Activated CD4-positive, alpha-beta T cell treated with anti-CD3 and anti-CD28 coated beads, Interleukin-2, amount 50 U/mL, for 4 hours (primary cell): ENCODE measurements at places on chromosomes 3 and 15.

DNA sequence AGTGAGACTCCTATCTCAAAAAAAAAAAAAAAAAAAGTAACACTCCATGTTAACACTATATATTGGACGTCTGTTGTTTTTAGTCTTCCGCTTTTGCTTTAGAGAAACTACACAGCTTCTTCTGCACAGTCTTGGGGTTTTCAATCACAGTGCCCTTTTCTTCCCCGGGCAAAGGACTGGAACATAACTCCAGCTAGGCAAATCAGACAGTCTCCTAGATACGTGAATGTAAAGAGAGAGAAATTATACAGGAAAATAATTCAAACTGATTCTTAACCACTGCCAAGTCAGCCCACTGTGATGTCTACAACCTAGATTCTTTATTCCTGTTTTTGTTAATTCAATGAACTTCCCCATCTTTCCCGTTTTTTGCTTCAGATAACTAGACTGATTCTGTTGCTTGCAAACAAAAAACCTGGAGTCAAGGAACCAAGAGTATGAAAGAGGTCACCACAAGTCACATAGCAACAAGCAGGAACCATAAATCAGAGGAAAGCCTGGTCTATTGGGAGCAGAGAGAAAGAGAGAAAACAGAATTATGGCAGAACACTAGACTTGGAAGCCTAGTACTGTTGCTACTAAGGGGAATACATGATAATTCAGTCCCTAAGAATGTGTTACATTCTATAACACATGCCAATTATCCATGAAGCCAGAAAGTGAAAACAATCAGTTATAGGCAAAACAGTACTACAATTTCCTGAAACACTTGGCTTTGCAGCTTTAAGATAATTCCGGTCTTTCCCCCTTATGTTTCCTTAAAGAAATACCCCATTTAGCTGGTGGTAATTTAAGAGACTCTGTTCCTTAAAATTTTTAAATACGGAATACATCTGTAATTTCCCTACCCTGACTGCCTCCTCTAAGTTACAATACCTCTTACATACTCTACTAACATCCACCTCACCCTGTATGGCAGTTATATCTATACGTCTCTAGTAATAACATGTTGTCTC lies 63.1 kb downstream of the TBL1XR1 start:
- no peak for DNase-seq

GRCh38 chr3:67421912-67422311 lies 232.5 kb downstream of the SUCLG2 start:
- DNase-seq = no peak

DNA sequence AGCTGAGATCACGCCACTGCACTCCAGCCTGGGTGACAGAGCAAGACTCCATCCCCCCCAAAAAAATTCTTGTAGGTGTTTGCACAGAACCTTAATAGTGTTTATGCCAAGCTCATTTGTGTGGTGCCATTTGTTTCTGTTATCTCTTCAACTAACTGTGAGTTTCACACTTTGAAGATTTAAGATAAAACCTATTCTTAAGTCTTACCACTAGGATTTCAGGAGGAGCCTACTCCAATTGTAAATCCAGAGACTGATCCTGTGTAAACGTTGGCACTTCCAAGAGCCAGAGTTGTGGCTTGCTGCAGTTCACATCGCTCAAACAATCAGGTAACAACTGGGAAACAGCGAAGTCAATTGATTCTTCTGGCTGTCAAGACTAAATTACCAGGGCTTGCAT lies 242.4 kb upstream of the SATB1 start:
- no peak for DNase-seq

GRCh38 chr15:100653608-100654007 lies 51.2 kb downstream of the ASB7 start:
- no peak for DNase-seq

GRCh38 chr3:108106449-108106848 lies 15.6 kb upstream of the CD47 start:
- no peak for DNase-seq

GRCh38 chr3:16528106-16528505 lies 14.6 kb upstream of the RFTN1 start:
- DNase-seq = no peak

DNA sequence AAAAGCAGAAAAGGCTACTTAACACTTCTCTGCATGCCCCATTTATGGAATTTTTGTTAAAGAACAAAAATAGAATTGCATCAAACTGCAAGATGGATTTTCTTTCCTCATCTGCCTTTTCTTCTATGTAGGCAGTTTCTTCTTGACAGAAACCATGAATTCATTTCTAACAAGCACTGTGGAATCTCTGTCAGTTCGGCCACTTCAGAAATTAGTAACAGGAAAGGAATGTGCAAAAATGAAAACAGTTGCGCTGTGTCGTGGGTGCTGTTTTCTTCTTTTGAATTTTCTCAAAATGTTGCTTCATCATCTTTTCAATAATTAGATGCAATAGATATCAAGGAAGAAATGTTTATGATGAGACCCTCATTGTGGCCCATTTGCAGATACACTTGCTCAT lies 151.6 kb downstream of the FOXB1 start:
- DNase-seq = no peak

- no peak for DNase-seq
These were observed at the start of gene VILL for GRCh38 chr3:37990527-37990926. TSS of gene VILL (plus strand) at chr3:37990786. CDS start at chr3:37993673, 2,887 bp downstream.

GRCh38 chr3:137763594-137763938 lies 549 bp upstream of the SOX14 start:
- no peak for DNase-seq

DNA sequence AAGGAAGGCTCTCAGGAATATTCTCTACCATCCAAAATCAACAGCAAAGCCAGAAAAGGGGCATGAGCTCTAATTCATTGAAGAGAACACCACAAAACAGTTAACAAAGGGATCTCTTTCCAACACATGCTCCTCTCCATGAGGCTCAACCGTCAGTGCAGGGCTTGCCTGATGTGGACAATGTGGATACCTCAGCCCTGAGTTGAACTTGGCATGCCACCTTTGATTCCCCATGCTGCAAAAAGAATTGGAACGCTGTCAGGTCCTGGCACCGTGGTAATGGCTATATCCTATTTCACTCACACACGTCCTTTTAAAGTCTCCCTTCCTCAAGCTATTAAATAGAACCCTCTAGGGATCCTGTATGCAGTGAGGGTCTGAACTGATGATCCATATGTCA lies 30.7 kb upstream of the IP6K2 start:
- no peak for DNase-seq

GRCh38 chr3:152961323-152961722 lies 126.4 kb downstream of the P2RY1 start:
- no peak for DNase-seq

DNA sequence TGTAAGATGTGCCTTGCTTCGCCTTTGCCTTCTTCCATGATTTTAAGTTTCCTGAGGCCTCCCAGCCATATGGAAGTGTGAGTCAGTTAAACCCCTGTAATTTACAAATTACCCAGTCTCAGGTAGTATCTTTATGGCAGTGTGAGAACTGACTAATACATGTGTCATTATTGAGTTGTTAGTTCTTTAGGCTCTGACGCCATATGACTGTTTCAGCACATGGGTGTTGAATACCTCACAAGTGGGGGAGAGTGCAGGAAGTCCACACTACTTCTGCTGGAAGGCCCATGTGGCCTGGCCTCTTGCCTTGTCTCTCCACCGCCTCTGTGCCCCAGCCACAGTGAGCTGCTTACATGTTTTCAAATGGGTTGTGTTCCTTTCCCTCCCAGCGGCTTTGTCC lies 28.5 kb downstream of the MFSD1 start:
- DNase-seq = no peak

- DNase-seq = peak; percentile 32
These were observed 923 bp downstream of the SIAH2 start for GRCh38 chr3:150761831-150762661.

DNA sequence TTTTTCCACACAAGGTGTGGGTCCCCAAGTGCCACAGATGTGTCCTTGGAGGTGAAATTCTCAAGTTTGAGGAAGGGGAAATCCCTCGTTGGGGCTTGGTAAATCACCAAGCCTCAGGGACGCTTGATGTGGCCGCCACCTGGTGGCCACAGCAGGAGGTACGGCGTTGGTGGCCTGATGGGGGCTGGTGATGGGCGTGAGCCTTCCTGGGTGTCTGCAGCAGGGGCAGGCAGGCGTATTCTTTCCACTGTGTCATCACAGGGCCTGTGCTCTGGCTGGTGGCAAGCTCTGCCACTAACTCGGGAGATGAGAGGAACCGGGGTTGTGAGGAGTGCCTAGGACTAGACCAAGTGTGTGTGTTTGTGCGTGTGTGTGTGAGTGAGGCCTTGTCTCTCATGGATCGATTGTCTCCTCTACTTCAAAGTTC lies 4.2 kb downstream of the ACOX2 start:
- peak; percentile 81 for DNase-seq

- peak; percentile 20 for DNase-seq
These were observed 34.8 kb upstream of the RASA2 start for GRCh38 chr3:141452045-141452444.

DNA sequence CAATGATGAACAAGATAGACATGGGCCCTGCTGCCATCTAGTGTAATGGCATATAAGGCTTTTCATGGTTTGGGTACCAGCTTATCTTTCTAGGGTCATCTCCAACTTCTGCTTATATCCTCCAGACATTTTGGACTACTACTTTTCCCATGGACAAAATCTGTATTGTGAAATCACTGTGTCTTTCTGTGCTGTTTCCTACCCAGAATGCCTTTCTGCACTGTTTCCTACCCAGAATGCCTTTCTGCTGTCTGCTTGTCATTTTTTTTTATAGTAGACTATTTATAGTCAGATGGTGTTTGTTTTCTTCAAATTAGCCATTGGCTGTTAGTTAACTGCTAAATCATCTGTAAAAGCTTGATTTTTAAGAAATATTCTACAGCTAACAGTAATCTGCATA lies 20.1 kb downstream of the VPS8 start:
- no peak for DNase-seq

DNA sequence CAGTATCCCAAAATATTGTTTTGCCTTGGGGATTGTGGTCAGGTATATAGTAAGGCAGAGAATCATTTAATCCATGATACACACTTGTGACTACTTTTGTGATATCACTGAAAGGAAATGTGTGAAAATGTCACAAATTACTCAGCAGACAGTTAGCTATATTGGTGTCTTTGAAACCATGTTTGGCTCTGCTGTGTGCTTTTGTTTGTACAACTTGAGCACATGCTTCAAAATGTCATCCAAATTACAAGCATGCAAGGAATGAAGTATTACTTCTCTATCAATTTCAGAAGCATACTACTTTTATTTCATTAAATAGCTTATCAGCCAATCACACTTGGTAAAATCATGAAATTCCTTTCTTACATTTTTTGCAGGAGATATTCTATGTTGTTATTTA lies 619.0 kb upstream of the AGTR1 start:
- no peak for DNase-seq

DNA sequence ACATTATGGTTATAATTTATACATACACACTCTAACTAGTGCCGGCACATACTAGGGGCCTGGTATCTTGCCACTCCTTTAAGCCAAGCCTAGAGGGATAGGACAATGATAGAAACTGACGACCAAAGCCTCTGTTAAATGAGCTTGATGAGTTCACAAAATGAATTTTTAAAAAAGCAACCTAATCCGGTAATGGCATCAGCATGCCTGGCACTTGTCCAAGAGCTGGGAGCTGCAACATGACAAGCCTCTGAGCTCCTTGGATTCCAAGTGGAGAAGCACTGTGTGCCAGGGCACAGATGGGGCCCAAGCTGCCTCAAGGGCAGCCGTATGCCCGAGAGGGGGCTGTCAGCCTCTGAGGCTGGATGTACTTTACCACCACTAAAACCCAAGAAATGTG lies 9.7 kb downstream of the ETV5 start:
- DNase-seq = no peak

GRCh38 chr15:98800437-98801233 lies 152.3 kb downstream of the IGF1R start:
- DNase-seq = no peak

DNA sequence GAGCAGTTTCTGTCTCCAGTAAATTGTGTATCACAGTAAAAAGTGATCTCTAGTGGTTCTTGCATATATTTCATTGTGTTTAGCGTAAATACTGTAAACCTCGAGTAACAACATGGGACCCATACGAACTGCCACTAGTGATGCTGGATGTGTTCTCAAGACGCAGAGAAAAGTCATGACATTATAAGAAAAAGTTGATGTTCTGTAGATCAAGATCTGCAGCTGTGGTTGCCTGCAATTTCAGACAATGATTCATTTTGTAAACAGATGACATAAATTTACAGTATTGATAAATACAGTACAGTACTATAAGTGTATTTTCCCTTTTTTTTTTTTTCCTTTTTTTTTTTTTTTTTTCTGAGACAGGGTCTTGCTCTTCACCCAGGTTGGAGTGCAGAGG lies 100.1 kb downstream of the DPH6 start:
- DNase-seq = no peak

GRCh38 chr3:66502245-66502874 lies 1.5 kb upstream of the LRIG1 start:
- no peak for DNase-seq

GRCh38 chr3:110588906-110589305 lies 482.7 kb upstream of the NECTIN3 start:
- DNase-seq = no peak

- DNase-seq = no peak
These were observed 642.0 kb upstream of the KCNMB2 start for GRCh38 chr3:177894081-177894728.

DNA sequence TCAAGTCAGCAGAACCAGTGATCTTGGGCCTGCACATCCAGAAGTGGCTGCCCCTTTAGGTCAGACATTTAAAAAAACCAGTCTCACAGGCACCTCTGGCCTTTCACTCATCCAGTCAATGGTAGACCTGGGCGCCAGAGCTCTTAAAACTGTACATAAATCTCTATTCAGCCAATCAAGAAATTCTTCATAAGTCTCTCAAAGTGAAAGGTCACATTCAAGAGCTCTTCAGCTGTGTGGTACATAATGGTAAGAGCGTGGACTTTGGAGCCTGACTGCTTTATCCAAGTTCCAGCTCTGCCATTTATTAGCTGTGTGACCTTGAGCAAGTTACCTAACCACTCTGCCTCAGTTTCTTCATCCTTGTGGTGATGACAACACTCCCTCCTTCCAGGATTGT lies 22.3 kb upstream of the MORF4L1 start:
- DNase-seq = no peak

DNA sequence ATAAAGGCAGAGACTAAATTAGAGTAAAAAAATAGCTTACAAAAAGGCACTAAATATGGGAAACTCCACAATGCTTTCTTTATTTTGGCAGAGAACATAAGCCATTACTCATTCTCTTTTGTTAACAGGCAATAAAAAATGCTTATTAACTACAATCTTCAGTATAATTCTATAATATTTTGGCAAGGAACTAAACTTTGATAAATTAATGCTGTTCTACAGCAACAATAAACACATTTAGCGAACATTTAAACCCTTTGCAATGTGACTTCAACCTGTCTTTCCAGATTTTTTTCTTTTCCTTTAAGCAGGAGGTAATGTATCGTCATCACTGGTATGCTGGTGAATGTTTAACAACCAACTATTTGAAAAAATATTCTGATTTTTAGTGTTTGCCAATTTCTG lies 42.2 kb upstream of the POU1F1 start:
- DNase-seq = no peak

DNA sequence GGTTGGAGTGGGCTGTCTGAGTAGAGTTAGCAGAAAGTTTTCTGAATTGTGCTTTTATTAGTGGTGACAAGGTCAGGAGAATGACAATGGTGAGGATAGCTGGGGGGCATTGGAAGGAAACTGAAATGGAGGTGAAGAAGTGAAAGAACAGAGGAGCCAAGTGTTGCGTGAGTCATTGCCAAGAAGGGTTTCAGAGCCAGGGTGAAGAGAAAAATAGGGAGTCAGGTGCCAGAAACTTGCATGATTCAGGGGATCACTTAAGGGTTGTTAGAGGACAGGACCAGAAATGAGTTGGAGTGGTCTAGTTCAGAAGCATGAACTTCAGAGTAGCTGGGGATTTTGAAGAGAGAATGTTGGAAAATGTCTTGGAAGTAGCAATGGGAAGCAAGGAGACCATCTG lies 86.0 kb upstream of the GALNT15 start:
- DNase-seq = no peak
